NCI-H510A (cell line): ENCODE measurements at places on chromosomes 13 and 19.

DNA sequence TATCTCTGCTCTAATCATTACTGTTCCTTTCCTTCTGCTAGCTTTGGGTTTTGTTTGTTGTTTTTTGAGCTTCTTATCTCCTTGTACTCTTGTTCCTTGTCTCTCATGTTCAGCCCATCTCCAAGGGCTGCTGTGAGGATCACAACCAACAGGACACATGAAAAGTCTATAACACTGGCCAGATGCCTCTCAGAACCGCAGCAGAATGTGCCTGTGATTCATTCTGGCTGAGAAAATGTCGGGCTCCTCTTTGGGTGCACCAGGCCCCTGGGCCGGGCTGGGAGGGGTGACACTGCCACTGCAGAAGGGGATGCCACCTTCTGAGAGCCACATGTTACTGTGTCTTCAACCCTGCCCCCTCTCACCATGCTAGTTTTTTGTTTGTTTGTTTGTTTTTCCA is 48.0 kb downstream of the GGACT start:
- DNase-seq = no peak

GRCh38 chr19:37855098-37855497 is 51.3 kb downstream of the WDR87 start:
- no peak for DNase-seq

DNA sequence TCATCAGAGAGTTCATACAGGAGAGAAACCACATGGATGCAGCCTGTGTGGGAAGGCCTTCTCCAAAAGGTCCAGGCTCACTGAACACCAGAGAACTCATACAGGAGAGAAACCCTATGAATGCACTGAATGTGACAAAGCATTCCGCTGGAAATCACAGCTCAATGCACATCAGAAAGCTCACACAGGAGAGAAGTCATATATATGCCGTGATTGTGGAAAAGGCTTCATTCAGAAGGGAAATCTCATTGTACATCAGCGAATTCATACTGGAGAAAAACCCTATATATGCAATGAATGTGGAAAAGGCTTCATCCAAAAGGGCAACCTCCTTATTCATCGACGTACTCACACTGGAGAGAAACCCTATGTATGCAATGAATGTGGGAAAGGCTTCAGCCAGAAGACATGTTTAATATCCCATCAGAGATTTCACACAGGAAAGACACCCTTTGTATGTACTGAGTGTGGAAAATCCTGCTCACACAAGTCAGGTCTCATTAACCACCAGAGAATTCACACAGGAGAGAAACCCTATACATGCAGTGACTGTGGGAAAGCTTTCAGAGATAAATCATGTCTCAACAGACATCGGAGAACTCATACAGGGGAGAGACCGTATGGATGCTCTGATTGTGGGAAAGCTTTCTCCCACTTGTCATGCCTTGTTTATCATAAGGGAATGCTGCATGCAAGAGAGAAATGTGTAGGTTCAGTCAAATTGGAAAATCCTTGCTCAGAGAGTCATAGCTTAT is 17.7 kb downstream of the ZNF613 start:
- no peak for DNase-seq

- DNase-seq = no peak
Observed at GRCh38 chr19:36128392-36128736, 11.5 kb upstream of the CAPNS1 start.

DNA sequence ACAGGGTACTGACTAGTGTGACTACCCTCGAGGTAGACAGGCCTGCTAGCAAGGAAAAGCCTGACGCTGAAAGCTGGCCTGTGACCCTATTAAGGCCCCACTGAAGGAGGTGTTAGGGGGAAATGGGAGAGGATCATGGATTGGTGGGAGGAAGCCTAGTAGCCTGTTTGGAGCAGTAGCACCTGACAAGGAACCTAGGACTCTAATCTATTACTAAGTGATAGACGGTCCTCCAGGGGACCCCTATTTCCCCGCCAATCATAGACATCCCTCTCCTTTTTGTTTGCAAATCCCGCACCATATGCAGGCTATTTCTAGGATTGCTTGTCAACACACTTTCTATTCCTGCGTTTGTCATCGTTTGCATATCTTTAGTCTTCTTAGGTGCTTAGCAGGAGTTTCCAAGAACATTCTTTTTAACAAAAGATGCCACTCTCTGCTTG is 1338.8 kb upstream of the MIR17HG start:
- no peak for DNase-seq

- DNase-seq = no peak
Observed at GRCh38 chr13:107379407-107380155, 811.6 kb upstream of the ARGLU1 start.

DNA sequence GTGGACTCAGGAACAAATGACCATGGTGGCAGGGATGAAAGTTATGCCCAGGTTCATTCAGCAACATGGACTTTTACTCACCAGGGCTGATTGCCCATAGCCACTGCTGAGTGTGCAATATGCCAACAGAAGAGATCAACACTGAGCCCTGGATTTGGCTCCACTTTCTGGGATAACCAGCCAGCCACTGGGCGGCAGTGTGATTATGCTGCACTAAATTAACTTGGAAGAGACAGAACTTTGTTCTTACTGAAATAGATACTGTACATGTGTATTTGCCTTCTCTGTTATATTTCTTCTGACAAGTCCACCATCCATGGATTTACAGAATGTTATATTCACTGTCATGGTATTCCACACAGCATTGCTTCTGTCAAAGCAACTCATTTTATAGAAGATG is 257.4 kb downstream of the TDRD3 start:
- DNase-seq = no peak

GRCh38 chr13:29953542-29953941 is 103.1 kb upstream of the UBL3 start:
- no peak for DNase-seq

- DNase-seq = no peak
Observed at GRCh38 chr19:48967346-48968178, 2.5 kb downstream of the FTL start.

GRCh38 chr13:85142351-85142927 is 656.8 kb downstream of the SLITRK6 start:
- DNase-seq = no peak

GRCh38 chr19:5090465-5091017 is 121.6 kb downstream of the KDM4B start:
- DNase-seq = no peak
